ENCODE measurements at places on chromosomes 2 and 18.

- DNase-seq = no peak
These were observed 154.2 kb downstream of the MIB1 start for GRCh38 chr18:21894619-21895367.

DNA sequence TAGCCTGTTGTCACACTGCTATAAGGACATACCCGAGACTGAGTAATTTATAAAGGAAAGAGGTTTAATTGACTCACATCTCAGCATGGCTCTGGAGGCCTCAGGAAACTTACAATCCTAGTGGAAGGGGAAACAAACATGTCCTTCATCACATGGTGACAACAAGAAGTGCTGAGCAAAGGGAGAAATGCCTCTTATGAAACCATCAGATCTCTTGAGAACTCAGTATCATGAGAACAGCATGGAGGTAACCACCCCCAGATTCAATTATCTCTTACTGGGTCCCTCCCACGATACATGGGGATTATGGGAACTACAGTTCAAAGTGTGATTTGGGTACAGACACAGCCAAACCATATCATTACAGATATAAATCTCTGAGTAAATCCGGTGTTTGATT is 148.7 kb downstream of the PRPF40A start:
- DNase-seq = no peak

DNA sequence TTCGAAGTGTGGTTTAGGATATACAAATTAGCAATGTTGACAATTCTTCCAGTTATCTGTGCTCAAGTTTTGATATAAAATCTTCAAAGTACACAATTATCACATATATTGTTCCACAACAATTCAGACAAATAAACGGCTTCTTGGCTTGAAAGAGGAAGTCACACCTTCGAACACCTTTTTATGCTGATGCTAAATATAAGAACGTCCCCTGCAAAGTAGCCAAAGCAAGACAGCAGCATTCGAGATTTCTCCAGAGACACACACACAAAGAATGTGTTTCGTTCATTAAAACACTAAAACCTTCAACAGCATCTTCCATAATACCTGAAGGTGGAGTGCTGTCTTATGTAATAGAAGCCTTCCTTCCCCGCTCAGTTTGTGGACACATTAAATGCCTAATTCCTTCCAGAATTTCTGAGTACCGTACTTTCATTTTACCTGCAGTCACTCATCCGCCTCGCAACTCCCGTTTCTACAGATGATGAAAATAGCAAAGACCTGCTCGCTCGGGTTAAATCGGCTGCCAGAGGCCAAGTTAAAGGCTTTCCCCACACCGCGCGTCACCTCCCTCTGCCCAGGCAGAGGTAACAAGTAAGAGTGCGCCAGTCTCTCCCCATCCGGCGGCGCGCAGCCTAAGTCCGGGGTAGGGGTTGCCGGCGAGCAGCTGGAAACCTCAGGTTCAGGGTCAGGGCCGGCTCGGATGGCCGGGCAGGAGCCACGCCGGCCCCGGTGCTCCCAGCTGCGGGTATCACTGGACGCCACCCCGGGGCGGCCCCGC is 847 bp downstream of the SERPINE2 start:
- DNase-seq = peak; percentile 59

GRCh38 chr18:2573408-2573807 is 2.1 kb downstream of the NDC80 start:
- DNase-seq = no peak

DNA sequence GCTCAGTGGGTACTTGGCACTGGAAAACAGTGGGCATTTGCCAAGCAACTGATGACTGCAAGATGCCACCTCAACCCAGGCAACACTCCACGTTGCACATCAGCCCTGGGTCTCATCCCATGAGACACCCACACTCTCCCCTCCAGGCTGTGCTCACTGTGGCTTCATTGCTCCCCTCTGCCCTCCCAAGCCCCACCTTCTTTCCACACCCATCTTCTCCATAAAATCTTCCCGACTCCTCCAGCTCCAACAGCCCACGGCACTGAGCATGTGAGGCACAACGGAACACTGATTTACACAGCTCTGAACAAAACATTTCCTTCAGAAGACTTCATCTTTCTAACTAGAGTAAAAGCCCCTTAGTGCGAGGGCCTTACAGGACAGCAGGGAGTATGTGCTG is 117.8 kb upstream of the ACAA2 start:
- DNase-seq = no peak

DNA sequence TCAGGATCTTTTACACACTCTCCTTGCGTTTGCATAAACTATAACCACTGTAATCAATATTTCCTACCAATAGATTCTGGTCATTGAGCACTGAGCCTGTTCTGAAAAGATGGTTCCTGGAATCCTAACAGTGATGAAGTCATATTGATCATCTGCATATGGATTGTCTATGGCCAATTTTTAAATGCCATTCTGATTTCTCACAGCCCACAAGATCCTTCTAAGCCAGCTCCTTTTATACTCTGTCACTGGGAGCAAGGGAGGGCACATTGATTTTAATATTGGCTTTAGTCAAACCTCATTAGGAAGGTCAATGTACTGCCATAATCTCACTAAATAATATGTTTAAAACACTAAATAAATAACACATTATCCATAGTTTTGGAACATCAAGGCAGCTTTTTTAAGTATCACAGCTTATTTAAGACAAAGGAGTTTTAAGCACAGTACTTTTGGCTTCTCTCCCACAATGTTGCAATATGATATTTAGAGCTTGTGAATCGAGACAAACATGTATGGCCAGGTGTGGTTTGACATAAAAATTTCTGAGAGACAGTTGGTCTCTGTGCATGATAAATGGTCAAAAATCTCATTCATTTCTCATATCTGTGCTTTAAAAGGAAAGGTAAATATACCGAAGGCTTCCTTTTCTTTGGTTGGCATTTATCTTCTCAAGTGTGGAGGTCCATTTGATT is 267.3 kb downstream of the MTX2 start:
- no peak for DNase-seq

GRCh38 chr2:39484206-39484605 is 47.1 kb upstream of the MAP4K3 start:
- no peak for DNase-seq

- no peak for DNase-seq
These were observed 80.9 kb upstream of the CTDP1 start for GRCh38 chr18:79598633-79599175.

GRCh38 chr18:49025767-49026500 is 75.2 kb upstream of the SMAD7 start:
- DNase-seq = no peak

GRCh38 chr18:60215432-60215831 is 157.1 kb downstream of the MC4R start:
- DNase-seq = no peak

GRCh38 chr2:128726236-128726635 is 407.6 kb upstream of the HS6ST1 start:
- no peak for DNase-seq

GRCh38 chr18:21163647-21164547 is 52.3 kb upstream of the ROCK1 start:
- no peak for DNase-seq

- no peak for DNase-seq
These were observed 1655.3 kb upstream of the ACVR2A start for GRCh38 chr2:146189541-146189940.

GRCh38 chr2:218785103-218785502 is 3.2 kb downstream of the CYP27A1 start:
- DNase-seq = no peak

DNA sequence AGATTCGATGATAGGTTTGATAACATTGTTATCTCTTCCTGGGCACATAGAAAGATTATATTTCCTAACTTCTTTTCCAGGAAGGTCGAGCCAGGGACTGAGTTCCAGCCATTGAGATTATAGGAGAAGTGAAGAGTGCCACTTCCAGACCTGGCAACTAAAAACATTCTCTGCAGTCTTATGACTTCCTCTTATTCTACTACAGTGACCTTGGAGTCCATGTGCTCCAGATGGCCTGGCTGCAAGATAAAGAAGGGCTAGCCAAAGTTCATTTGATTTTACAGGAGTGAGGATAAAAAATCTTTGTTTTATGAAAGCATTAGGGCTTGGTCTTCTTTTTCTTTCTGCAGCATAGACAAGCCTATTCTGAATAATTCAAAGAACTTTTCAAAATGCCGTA is 363.0 kb downstream of the FSIP2 start:
- no peak for DNase-seq

GRCh38 chr2:230068651-230069055 is at the start of gene SLC16A14:
Gene SLC16A14, minus strand, starts transcription at chr2:230068924. Its CDS starts 9,572 bp downstream, at chr2:230059352.
- peak; percentile 21 for DNase-seq

GRCh38 chr2:145028101-145028920 is 508.4 kb upstream of the ZEB2 start:
- no peak for DNase-seq

GRCh38 chr2:3034396-3034795 is 343.2 kb downstream of the EIPR1 start:
- DNase-seq = no peak

- DNase-seq = no peak
These were observed 88.4 kb downstream of the METTL4 start for GRCh38 chr18:2482706-2483475.

DNA sequence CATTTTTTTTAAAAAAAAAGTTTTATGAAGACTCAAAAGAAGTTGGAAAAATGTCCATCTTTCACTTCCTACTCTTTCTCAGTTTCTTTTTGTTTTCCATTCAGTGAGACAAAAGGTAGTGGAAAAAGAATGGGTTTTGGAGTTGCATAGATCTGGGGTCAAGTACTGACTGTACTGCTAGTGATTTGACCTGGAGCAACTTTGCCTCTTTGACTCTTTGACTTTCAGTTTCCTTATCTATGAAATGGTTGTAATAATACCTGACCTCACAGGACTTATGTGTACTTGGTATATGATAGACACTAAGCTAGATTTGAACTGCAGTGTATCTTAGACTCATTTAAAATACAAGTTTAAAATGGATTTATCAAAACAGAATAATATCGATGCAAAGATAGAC is 3.5 kb upstream of the KCNE4 start:
- DNase-seq = no peak
